ENCODE measurements at places on chromosomes 11 and 22. TPM values are rescaled to one million over a fixed set of nuclear protein-coding genes. Genes with fewer than 3 reads are reported as not detected.

TRIM49 gene
- not detected for total RNA-seq

UBE2L3 gene
- 73.7 TPM for total RNA-seq

GAB4 gene
- not detected for total RNA-seq

ELF5 gene
- not detected for total RNA-seq

ZBTB3 gene
- total RNA-seq, result 12.5 TPM

GRCh38 chr11:30729187-30729713 is 143.1 kb upstream of the MPPED2 start:
- no peak for DNase-seq

GRCh38 chr11:48000432-48000831 is 20.1 kb downstream of the PTPRJ start:
- DNase-seq, result no peak

DNA sequence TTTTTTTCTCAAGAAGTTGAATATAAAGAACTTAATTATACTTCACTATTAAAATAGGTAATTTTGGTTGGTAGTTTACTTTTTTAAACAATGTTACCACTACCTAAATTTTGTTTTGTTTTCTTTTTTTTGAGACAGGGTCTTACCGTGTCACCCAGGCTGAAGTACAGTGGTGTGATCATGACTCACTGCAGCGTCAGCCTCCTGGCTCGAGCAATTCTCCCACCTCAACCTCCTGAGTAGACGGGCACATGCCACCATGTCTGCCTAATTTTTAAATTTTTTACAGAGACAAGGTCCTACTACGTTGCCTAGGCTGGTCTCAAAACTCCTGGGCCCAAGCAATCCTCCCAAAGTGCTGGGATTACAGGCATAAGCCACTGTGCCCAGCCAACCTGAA is 17.6 kb downstream of the SPCS2 start:
- no peak for DNase-seq

GRCh38 chr22:37007651-37008050 is 11.6 kb downstream of the TST start:
- peak; percentile 62 for DNase-seq

GRCh38 chr11:93330446-93330984 is at the start of gene DEUP1:
DEUP1 (plus strand) TSS chr11:93330742; CDS start chr11:93332260, 1,518 bp downstream.
- DNase-seq, result peak; percentile 22

- no peak for DNase-seq
Measured at GRCh38 chr11:66327171-66328030, 8.8 kb downstream of the RIN1 start.

- peak; percentile 94 for DNase-seq
Measured at GRCh38 chr22:31248138-31248745, 36.1 kb downstream of the LIMK2 start.

GRCh38 chr22:40345271-40345670 is 1.0 kb upstream of the ADSL start:
- DNase-seq, result no peak

GRCh38 chr11:44380009-44380313 is 70.0 kb upstream of the ALX4 start:
- DNase-seq, result no peak

GRCh38 chr11:83938148-83938547 is 652.0 kb upstream of the CCDC90B start:
- DNase-seq, result no peak

DNA sequence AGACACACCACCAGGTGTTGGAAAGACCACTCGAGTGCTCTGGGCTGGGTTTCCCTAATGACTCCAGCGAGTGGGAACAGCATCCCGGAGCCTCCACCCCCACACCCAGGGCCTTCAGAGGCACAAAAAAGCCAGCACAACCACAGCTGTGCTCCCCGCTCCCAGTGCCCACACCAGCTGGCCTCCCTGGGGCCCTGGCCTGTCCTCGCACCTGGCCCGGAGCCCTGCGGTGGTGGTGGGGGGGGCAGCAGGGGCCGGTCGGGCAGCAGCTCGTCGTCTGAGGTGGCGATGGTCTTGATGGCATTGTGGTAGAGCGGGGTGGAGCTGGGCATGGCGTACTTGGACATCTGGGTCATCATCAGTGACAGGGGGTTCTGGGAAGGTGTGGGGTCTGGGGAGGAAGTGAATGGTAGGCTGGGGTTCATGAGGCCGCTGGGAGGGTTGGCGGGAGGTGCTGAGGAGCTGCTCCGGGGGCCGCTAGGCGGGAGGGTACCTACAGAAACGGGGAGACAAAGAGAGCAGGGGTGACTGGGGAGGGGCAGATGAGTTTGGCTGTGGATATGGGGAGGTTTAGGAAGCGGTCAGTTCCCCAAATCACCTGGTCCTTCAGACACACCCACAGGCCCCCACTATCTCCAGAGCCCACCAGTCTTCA is 16.1 kb downstream of the CXCR5 start:
- no peak for DNase-seq

DNA sequence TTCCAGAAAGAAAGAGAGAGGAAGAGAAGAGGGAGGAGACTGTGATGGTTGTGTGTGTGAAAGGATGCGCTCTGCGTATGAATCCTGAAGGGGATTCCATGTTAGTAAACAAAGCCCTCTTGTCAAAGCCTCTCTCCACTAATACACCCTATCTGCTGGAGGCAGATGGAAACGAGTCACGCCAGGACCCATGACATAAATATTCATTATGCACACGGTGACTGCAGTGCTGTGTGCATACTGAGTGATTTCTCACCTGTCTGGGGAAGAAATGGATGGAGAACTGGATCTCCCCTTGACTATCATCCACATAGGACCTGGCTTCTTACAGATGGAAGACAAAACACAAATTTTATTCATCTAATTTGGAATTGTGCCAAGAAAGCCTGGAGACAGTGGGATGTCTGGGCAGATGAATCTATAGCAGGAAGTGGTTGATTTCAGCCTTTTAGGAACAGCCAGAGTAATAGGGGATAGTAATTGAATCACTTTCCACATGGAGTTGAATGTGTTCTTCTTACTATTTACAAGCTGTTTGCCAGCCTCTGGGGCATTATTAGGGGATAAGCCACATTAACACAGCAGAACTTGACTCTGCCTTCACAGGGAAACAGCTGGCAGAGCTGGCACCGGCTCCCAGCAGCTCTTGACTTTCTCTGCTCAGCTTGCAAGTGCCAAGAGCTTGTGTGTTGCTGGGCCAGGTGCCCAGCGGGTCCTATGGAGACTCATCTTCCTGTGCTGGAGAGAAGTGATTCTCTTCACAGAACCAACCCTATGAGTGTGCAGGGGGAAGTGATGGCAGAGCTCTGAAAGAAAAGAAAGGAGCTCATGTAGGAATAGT is 9.0 kb downstream of the MTNR1B start:
- no peak for DNase-seq

- DNase-seq, result no peak
Measured at GRCh38 chr11:123559523-123559955, 94.9 kb downstream of the SCN3B start.

DNA sequence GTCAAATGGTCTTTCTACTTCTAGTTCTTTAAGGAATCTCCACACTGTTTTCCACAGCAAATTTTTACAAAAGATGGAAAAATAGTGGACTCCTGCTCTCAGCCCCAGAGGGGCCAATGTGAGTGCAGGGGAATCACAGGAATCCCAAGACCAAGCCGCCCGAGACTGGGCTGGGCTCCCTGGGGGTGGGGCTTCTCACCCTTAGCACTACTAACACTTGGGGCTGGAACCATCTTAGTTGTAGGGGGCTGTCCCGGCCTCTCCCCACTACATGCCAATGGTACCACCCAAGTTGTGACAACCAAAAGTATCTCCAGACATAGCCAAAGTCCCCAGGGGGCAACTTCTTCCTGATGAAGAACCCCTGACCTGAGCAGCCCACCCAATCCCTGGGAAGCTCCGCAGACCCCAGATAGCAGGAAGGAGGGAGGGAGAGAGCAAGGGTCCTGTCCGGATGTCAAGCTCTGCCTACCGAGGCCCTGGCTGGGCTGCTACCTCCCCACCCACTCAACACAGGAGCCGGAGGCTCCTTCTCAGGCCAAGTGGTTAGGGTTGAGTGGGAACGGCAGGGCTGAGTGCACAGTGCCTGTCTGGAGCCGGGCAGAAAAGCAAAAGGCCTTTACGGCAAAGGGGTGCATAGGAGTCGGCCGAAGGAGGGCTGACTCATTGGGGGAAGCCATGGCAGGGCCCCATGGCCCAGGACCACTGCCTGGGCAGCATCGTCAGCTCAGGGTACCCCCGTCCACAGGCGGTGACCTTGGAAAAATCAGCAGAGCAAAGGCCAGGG is 122.5 kb upstream of the FGF3 start:
- DNase-seq, result no peak

- no peak for DNase-seq
Measured at GRCh38 chr11:2772544-2773031, 72.8 kb upstream of the KCNQ1OT1 start.

Data from cardiac muscle cell (in vitro differentiated cells and primary cell).